ENCODE measurements at places on chromosomes 2 and 18.
A peak's percentile ranks its signal among the peaks of the same experiment; 100 is the strongest.

DNA sequence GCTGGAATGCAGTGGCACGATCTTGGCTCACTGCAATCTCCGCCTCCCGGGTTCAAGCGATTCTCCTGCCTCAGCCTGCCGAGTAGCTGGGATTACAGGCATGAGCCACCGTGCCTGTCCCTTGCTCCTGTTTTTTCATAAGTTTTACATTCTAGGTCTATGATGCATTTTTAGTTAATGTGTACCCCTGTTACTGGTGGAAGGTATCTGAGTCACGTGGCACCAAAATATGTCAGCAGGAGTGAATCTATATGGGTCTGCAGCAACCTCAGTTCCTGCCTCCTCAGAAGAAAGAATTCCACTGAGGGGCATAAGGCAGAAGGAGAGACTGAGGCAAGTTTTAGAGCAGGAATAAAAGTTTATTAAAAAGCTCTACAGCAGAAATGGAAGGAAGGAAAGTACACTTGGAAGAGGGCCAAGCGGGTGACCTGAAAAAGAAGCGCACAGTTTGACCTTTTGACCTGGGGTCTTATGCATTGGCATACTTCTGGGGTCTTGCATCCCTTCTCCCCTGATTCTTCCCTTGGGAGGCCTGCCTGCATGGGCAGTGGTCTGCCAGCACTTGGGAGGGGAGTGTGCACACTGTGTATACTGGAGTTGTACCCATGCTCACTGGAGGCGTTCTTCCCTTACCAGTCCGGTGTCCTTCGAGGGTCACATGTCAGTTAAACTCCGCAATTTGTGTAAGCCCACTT, 1.1 kb upstream of the MFSD2B start:
- DNase-seq: no peak

GRCh38 chr2:37324536-37324785, 172 bp downstream of the PRKD3 start:
- no peak for DNase-seq

- no peak for DNase-seq
Measured at GRCh38 chr2:217413193-217413592, 553.3 kb upstream of the TNP1 start.

- no peak for DNase-seq
Measured at GRCh38 chr2:206615417-206616089, 26.7 kb upstream of the FAM237A start.

DNA sequence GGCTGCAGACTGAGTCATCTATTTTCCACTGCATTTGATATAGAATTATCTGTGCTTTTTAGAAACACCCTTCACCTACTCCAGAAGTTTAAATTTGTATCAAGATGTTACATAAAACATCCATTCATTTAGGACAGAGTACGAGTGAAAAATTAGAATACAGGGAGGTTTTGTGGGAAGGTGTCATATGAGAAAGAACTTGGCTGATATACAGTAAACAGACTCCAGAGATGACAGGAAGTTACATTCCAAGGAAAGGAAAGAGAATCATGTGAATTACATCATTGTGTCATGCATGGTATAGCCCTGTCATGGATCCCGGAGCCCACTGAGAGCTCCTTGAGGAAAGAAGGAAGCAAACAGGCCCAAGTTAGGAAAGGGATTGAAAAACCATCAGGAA, 341.5 kb upstream of the PKDCC start:
- DNase-seq: no peak

DNA sequence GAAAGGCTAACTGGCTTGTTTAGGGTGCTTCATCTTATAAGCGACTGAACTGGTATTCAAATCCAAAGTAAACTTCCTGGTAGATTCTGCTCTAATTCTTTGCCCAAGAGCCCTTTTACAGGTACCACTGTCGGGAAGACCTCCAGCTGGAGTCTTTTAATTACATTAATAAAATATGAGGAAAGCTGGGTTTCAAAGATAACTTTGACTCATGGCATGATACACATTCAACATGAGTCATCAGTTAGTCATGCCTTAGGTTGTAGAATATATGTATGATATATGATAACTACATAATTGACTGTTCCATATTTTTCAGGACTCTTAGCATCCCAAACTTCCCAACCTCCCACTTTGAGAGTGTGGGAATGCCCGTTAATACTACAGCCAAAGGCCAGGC, 32.3 kb downstream of the ZCCHC2 start:
- DNase-seq: no peak

DNA sequence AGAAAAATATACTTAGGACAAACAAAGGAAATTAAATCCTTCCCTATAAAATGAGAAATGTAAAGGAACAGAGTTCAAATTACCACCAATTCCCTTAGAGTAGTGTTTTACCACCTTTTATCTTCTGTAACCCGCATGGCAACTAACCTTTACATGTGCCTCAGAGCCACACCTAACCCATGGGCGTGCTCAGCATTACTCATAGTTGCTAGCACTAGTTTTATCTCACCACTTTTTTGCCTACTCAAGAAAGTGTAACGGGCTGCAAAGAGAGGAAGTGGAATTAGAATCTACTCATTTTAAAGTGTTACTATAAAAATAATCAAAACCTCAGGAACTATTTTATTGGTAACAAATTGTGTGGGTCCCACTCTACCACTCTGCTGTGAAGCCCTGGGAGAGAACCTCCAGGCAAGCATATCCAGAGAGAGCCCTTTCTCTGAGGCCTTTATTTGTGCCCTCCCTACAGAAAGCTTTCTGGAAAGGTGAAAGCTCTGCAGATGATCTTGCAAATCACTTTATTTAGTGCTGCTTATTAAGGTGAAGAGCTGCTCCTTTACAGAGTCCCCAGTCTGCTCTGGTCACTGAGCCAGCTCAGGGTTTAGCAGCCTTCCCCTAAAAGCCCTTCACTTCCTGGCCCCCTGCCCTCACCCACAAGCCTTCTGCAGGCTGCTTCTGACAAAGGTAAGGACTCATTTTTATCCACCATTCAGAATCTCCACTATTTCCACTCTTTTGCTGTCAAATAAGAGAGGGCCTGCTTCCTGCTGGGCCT, 98.8 kb downstream of the TRABD2A start:
- peak; percentile 49 for DNase-seq

DNA sequence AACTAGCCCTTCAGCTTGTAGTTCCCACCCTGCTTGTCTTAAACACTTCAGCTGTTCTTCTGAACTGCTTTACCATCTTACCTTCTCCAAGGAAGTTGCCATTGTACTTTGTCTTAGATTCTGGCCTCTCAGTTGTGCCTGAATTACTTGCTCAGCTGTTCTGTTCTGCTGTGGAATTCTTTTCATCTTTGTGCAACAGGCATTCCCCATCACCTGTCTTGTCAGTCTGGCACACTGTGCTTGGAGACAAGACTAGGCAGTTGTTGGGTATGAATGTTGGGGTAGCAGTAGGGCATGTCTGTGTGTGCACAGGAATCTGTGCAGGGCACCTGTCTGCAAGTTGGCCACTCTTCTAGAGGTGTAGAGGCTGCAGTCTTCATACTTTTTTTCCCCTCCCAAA, 38.7 kb downstream of the PHLPP1 start:
- DNase-seq: no peak

DNA sequence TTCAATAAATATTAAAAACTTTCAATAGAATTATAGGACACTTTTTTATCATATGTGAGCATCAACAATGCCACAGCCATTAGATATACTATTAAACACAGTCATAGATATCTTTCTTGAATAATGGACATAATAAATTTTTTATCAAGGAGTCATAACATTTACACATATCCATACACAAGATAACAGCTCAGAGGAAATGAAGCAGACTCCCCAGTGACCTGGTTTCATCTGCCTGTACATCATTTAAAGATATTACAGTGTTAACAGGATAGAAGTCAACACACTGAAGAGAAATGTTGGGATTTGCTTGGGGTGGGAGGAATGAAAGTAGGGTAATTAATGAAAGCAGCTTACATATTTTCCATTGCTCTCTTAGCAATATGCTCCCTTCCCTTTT, 5.1 kb downstream of the SCG2 start:
- no peak for DNase-seq

GRCh38 chr2:226307487-226308322, 491.9 kb downstream of the IRS1 start:
- DNase-seq: no peak

DNA sequence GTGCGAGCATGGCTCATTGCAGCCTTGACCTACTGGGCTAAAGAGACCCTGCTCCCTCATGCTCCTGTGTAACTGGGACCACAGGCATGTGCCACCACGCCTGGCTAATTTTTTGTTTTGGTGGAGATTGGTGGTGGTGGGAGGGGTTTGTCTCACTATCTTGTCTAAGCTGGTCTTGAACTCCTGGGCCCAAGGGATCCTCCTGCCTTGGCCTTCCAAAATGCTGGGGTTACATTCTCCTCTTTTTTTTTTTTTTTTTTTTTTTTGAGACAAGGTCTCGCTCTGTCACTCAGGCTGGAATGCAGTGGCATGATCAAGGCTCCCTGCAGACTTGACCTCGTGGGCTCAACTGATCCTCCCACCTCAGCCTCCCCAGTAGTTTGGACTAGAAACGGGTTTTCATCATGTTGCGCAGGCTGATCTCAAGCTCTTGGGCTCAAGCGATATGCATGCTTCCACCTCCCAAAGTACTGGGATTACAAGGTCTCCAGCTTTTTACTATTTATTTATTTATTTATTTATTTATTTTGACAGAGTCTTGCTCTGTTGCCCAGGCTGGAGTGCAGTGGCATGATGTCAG, 238.3 kb downstream of the MYCN start:
- DNase-seq: no peak

- no peak for DNase-seq
Measured at GRCh38 chr2:188529710-188530109, 238.0 kb downstream of the GULP1 start.

DNA sequence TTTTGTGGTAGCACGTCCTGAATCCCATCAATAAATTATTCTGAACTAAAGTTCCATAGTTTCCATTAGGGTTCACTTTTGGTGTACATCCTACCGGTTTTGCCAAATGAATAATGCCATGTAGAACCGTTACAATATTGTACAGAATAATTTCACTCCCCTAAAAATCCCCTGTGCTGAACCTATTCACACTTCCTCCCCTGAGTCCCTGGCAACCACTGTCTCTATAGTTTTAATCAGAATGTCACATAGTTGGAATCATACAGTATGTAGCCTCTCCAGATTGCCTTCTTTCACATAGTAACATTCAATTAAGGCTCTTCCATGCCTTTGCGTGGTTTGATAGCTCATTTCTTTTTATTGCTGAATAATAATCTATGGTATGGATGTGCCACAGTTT, 9.6 kb upstream of the CASP8 start:
- no peak for DNase-seq

GRCh38 chr18:434410-434809, 66.1 kb downstream of the COLEC12 start:
- DNase-seq: no peak

DNA sequence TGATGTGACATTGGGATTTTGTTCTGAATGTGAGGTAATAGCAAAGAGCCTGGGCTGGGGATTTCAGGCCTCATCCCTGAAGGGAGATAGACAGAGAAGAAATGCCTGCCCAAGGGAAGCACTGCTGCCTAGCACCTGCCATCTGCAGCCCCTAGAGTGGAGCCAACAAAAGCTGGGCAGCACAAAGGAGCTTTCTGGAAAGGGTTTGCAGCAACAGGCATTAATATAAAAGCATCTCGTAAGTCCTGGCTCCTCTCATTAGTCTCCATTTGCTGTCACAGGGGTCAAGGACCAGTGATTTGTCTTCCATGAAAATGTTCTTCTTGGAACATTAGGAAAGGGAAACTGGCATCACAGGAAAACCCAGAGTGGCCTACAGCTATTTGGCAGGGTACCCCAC, 157.2 kb upstream of the SLC14A2 start:
- DNase-seq: no peak

DNA sequence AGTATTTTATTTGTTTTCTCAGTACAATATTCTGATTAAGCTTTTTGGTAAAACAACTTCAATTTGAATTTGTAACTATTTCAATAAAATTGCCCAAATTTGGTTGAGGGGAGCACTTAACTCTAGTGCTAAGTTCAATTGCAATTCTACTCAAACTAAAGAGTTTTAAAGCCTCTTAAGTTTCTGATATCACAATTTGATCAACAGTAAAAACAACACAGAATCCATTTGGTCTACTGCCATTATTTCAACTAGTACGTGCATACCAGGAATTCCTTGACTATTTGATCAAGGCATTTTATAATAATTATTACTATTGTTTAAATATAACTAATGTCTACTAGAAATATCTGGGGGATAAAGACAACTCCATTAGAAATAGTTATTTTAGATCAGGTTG, 150.9 kb downstream of the ROCK1 start:
- DNase-seq: no peak

DNA sequence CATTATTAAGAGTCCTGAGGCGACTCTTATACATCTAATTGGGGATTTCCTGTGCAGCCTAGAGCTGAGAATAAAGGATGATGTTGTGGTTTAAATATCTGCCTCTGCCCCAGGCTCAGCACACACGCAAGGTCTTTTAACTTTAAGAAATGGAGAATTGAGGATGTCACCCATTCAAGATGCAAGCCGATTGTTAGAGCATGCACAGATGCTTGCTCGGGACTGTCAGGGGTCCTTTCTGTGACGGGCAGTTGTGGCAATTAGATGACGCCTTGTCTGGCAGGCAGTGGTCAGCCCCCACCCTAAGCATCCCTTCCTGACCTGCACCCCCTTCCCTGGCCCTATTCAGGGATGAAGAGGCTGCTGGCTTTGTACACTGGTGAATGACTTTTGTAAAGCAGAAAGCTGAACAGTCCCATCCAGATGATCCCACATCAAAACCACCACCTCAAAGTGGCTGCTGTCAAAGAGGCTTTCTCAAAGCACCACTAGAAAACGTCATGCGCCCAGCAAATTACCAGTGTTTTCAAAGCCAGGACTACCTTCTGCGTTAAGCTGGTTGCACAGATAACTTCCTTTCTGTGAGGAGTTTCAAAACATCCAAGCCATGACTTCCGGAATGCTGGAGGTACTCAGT, 23.7 kb downstream of the FAM178B start:
- peak; percentile 50 for DNase-seq

DNA sequence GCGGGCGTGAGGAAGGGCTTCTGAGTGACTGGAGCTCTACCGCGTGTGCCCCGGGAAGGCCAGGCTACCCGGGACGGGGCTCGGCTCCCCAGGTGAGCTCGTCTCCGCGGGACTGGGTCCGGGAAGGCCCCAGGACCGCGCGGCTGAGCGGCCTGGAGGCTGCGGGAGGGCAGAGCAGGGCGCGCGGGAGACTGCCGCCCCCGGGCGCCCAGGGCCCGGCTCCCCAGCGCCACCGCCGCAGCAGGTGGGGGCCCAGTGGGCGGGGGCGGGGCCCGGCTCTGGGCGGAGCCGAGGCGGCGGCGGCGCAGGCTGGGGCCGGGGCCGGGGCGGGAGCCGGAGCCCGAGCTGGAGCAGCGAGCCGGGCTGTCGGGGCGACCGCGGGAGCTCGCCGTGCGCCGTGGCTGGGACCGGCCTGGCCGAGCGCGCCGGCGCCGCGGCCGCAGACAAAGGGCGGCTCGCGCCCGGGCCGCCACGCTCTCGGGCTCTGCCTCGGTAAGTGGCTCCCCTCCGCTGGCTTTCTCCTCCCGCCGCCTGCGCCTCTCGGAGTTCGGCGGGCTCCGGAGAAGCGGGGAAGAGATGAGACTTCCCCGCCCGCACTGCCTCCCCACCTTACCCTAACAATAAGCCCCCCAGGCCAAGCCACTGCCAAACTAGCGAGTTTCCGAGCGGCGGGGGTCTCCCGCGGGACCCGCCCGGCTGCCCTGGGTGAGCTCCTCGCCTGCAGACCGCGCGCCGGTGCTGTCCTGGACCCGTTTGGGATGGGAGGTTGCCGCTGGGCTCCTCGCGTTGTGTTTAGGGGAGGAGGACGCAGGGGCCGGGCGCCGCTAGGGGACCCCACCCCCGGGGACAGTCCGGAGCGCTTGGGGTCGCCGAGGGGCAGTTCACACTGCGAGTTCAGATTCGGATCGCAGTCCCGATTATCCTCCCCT, at the start of gene MAPK4:
Gene MAPK4 (plus strand): TSS at position 336 of the 929 bp plus-strand sequence. CDS start 103,872 bp downstream, outside the sequence.
- DNase-seq: peak; percentile 9
